ENCODE measurements at places on chromosomes 5 and 9. TPM values are rescaled to one million over a fixed set of nuclear protein-coding genes. Genes with fewer than 3 reads are reported as not detected.

The AIF1L gene
- 0.43 TPM for total RNA-seq

The SEMA6A gene
- total RNA-seq = 2.2 TPM

The ST8SIA4 gene
- total RNA-seq = 3.5 TPM

The GABBR2 gene
- total RNA-seq = under 0.01 TPM

The HTR4 gene
- total RNA-seq = not detected

The ANKRD31 gene
- total RNA-seq = under 0.01 TPM

The SLC9A3 gene
- total RNA-seq = 0.97 TPM

The KDM3B gene
- total RNA-seq = 51.4 TPM

The SELENOP gene
- total RNA-seq = 15.5 TPM

The PCDHB6 gene
- total RNA-seq = under 0.01 TPM

The GDNF gene
- 0.43 TPM for total RNA-seq

The PGM5 gene
- total RNA-seq = 2.6 TPM

The SPATA31C1 gene
- total RNA-seq = not detected

The PKD2L2 gene
- total RNA-seq = not detected

The CNTNAP3 gene
- total RNA-seq = 0.64 TPM

The CD14 gene
- total RNA-seq = 0.97 TPM

The TGFBI gene
- total RNA-seq = 496 TPM

The TAF11L3 gene
- total RNA-seq = not detected

The NFIB gene
- 5.8 TPM for total RNA-seq

The LPAR1 gene
- 54.4 TPM for total RNA-seq

The NEURL1B gene
- total RNA-seq = 2.9 TPM

The OGN gene
- not detected for total RNA-seq
